Eye (tissue), 1 donor: ENCODE measurements at places on chromosomes 1 and 21.

DNA sequence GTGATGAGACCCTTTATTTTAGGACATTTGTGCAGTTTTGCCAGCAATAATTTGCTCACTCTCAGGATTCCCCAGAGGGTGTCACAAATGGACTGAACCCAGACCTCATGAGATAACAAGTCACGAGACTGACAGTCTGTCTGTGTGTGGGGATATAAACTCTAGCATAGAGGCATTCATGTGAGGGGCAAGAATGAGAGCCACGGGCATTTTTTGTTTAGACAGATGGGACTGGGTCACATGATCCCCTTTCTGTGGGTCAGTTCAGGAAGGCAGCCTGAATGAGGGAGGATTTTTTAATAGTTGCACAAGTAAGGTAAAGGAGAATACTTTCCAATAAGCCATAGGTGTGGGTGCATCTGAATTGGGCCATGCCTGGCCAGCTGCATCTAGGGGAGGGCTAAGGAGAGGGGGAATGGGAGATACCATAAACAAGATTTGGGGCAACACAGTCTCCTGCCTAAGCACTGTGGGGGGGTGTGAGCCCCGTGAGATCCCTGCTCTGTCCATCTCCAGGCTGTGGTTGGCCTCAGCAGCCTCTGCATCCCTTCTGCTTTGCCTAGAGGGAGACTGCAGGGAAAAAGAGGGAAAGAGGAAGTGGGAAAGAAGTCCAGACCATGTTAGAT is 66.6 kb downstream of the NAV1 start:
- DNase-seq, result peak; percentile 62

DNA sequence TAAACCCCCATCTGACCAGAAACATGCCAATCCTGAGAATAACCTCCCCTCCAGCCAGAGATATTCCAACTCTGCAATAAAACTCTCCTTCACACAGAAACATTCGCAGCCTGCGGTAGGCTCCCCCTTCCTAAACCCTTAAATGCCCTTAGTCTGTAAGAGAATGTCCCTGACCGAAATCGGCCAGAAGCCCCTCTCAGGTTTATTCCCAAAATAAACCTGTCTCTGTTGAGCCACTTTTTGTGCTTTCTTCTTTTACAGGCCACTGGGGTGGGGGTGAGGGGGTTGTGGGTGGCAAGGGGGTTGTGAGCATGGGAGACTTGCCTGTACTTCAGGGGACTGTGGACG is 4.6 kb downstream of the PRXL2B start:
- DNase-seq, result no peak

GRCh38 chr1:209307846-209308245 is 275.7 kb upstream of the CAMK1G start:
- DNase-seq, result no peak

DNA sequence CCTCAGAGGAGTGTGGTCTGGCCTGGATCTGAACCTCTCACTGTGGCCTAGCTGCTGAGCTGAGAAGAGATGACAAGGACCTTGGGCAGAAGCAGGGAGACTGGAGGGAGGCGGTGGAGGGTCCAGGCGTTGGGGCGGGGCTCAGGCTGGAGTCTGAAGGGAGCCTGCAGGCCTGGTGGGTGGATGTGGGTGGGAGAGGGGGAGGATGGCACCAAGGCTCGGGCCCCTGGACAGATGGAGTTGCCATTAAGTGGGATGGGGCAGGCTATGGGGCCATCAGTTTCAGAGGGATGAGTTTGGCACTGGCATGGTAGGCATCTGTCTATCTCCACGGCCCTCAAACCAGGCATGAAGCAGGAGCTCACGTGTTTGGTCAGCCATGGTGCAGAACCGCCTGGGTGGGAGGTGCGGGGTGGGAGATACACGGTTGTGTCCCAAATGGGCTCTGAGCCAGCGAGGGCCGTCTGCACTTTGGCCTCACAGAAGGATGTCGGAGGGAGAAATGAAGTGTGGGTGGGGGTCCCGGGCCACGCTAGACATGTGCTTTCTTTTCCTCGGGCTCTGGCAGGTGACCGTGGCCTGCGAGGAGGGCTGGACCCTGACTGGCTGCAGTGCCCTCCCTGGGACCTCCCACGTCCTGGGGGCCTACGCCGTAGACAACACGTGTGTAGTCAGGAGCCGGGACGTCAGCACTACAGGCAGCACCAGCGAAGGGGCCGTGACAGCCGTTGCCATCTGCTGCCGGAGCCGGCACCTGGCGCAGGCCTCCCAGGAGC is 23.6 kb downstream of the PCSK9 start:
- no peak for DNase-seq

DNA sequence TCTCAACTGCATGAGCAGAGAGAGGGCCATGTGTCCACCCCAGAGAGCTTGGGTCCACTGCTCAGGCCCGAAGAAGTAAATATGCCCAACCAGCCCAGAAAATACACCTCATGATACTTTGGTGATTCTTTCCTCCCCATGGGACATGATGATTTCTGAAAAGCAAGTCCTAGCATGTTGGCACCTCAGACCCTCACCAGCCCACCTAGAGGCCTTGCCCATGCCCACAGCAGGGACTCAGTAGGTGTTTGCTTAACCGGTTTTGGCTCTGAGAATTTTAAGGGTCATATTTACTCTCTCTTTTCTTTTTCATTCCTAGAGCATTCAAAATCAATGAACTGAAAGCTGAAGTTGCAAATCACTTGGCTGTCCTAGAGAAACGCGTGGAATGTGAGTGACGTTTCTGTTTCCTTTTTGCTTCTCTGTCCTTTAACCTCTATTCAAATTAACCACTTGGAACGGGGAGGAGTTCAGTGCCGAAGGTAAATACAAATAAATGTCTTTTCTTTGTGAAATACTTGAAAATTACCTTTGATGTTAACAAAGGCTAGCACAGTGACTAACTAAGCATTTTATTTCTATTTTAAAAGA is 79.7 kb downstream of the PDE9A start:
- DNase-seq, result no peak

DNA sequence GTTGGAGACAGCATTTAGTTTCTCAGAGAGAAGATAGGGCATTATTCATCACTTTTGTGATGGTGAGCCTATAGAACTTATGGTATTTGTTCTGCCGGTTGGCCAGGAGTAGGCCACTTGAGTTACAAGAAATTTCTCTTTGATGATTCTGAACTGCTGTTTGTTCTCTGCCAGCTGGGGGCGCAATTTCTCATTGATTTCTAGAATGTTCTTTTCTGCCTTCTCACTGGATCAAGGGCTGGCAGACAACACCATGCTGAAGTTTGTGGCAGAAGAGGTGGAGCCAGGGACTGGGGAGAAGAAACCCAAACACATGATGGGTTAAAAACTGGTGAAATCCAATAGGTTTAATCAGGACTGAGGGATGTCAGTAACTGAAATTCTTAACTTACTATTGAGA is 360.6 kb downstream of the FAM72C start:
- DNase-seq, result no peak

- peak; percentile 71 for DNase-seq
Measured at GRCh38 chr1:110542725-110543124, 23.8 kb upstream of the KCNA10 start.

DNA sequence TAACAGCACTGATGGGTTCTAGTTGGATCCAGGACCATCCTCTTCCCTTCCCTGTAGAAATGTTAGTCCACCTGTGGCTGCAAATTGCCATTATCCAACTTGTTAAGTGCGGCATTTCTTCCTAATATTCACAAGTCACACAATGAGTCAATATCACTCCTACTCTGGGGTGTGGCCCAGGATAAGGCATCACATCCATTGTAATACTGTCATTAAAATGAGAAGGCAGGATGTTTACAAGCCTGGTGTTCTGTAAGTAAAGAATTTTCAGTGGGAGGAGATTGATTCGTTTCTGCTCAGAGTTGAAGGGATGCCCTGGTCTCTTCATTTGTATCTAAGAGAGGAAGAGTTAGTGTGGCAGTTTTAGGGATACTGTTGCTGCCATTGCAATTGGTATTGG is 18.1 kb upstream of the ARHGAP29 start:
- no peak for DNase-seq

DNA sequence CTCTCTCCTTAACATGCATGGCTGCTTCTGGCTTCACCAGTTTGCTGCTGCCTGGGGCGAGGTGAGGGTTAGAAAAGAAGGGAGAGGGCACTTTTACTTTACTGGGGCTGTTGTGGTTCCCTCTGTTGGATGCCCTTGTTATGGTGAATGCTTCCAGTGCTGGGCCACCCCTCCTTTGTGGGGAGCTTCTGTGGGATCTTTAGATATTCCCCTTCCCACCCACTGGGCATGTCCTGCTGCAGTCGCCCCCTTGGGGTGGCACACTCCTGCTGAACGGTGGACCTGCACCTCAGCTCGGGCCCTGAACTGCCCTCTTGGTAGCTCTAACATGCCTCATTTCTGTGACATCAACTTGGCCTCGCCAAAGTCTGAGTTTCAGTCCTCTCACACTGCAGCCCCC is 6.0 kb downstream of the TNN start:
- no peak for DNase-seq

DNA sequence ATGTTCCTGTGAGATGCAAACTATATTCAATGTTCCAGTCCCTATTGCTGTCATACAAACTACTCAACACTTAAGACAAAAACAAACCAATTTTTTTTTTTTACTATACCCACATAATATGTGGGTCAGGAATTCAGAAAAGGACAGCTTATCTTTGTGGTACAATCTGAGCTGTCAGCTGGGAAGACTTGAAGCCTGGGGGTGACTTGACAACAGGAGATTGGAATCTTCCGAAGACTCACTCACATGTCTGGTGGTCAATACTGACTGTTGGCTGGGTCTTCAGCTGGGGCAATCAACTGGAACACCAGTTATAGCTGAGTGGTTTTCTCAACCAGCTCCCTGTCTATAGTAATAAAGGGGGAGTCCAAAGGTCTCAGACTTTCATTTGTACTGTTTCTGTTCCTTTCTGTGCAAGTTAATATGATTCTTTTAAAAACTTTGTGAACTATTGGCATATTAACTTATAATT is 81.7 kb upstream of the ATP1B1 start:
- no peak for DNase-seq

- DNase-seq, result no peak
Measured at GRCh38 chr1:61389194-61389925, 307.0 kb downstream of the NFIA start.

GRCh38 chr21:45105906-45106485 is 31.6 kb downstream of the ADARB1 start:
- DNase-seq, result no peak

GRCh38 chr1:164440232-164440631 is 118.8 kb upstream of the PBX1 start:
- DNase-seq, result peak; percentile 25

- no peak for DNase-seq
Measured at GRCh38 chr1:108055387-108055786, 90.4 kb upstream of the VAV3 start.

DNA sequence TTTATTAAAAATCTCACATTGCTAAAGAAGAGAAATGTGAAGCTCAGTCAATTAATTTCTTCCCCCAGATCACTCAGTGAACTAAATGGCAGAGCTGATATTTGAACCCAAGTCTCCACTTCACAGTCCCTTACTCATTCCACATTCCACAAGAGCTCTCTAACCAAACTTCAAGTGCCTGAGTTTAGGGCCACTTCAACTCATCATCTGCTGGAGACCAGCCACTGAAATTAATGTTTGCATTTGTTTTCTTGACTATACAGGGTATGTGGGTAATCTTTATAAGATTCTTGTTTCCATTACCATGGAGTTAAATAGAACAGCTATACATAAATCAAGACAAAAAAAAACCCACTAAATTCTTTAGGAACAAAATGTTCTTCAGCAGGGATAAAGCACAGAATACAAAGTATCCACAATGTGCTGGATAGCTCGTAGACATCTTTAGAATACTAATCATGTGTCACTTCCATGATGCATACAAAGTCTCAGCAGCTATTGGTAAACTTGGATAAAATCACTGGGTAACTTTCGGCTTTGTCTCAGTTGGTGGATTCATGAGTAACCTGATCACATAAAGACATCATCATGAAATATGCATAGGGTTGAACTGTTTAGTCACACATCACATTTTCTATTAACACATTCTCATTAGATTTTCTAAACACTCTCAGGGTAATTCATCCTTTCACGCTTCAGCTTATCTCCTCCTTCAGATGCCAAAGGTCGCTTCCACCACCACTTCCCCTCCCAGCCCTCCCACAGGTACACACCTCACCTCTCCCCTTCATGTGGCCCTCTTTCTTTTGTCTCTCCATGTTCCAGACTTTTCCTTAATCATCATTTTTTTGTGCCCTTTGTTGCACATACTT is 89.8 kb downstream of the LRRC53 start:
- no peak for DNase-seq

- DNase-seq, result no peak
Measured at GRCh38 chr21:27171707-27172106, 204.8 kb upstream of the ADAMTS5 start.

- no peak for DNase-seq
Measured at GRCh38 chr21:32007456-32007855, 134.6 kb downstream of the HUNK start.

GRCh38 chr1:42847721-42848460 is 1.5 kb downstream of the ZNF691 start:
- DNase-seq, result no peak

- no peak for DNase-seq
Measured at GRCh38 chr1:182332261-182333060, 59.1 kb downstream of the GLUL start.

- no peak for DNase-seq
Measured at GRCh38 chr1:117886101-117886795, 43.2 kb downstream of the GDAP2 start.

DNA sequence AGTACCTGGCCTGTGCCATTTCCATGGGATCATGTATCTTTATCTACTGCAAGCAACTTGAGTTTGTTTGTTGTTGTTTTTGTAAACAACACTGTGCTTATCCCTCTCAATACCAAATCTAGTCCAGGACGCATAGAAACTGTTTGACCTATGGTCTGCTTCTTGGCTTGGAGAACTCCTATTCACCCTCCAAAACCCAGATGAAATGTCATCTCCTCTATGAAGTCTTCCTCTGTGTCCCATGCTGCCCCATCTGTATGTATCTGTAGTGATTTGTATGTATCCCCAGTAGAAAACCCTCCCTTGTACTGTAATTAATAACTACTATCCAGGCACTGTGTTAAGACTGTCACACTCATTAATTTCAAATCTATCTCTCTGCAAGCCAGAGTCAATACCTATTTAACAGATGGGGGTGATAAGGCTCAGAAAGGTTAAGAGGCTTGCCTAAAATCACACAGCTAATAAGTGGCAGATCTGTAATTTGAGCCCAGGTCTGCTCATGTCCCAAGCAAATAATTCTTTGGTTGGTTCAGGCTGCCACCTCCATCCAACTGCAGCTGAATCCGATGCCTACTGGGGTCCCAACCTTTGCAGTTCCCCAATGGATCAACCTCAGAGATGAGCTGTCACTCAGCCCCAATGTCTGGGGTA is 24.6 kb upstream of the ECE1 start:
- DNase-seq, result no peak

DNA sequence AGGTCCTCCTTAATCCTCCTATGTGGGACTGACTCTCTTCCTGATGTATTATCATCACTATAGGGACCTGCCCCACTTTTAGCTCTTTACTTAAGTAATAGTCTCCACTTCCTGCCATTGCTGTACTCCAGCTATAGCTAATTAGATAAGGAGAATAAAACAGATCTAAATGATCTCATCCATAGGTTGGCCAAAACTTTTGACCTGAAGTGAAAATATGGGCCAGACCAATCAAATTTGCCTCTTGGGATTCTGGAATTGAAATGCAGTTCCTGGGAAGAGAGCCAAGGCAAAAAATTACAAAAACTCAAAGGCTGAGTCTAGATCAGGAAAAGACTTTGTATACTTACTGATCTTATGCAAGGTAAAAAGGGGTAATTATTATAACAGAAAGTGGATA is 36.1 kb upstream of the PDE4B start:
- DNase-seq, result peak; percentile 68
